ENCODE measurements at places on chromosomes 16 and 17. TPM values are rescaled to one million over a fixed set of nuclear protein-coding genes. Genes with fewer than 3 reads are reported as not detected.

GRCh38 chr16:84659656-84660300 is 11.5 kb downstream of the KLHL36 start:
- no peak for DNase-seq

- no peak for DNase-seq
Observed at GRCh38 chr17:34769049-34769448, 189.7 kb downstream of the TMEM132E start.

DNA sequence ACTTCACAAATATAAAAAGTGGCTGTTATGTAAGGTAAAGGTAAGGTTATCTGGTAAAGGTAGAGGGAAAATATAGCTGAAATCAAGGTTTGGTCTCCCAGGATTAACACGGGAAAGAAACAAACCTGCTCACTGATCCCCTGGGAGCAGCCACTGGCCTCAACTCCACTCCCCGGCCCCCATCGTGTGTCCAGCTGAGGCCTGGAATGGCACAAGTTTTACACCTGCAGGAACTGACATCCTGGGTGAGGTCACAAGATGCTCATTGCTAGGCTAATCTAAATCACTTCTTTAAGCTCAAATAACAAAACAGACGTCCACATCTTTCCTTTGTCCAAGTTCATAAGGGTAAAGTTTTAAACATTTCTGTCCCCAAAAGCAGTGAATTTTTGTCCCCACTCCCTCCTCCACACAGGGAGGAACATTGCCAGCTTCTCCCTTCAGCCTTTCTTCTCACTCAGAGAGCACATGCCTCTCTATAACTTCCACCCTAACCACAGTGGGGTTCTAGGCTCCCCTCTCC is 46.3 kb downstream of the ERN1 start:
- DNase-seq = no peak

The GOT2 gene
- 166 TPM for total RNA-seq

All from activated CD8-positive, alpha-beta T cell treated with anti-CD3 and anti-CD28 coated beads for 36 hours (primary cell).